CD8-positive, alpha-beta memory T cell (primary cell): ENCODE measurements at places on chromosomes 2 and 18.
A peak's percentile ranks its signal among the peaks of the same experiment; 100 is the strongest.

GRCh38 chr2:160390544-160391455 lies 102.8 kb downstream of the RBMS1 start:
- no peak for DNase-seq

- no peak for DNase-seq
These were observed 275.1 kb downstream of the CDH20 start for GRCh38 chr18:61608316-61608715.

DNA sequence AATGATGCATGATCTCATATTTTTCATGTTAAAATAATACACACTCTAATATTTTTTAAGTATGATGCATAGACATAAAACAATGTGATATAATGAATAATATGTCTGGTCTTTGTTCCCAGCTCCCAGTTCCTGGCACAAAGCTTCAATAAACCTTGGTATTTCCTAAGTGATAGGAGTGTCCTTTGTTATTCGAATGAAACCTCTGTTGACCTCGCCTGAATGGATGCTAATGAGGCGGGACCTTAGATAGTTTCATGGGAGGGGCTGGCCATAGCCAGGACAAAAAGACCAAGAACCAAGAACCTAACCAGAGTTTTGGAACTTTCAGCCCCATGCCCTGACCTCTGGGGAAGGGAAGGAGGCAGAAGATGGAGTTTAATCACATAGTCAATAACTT lies 257.7 kb upstream of the COPS8 start:
- DNase-seq = no peak

DNA sequence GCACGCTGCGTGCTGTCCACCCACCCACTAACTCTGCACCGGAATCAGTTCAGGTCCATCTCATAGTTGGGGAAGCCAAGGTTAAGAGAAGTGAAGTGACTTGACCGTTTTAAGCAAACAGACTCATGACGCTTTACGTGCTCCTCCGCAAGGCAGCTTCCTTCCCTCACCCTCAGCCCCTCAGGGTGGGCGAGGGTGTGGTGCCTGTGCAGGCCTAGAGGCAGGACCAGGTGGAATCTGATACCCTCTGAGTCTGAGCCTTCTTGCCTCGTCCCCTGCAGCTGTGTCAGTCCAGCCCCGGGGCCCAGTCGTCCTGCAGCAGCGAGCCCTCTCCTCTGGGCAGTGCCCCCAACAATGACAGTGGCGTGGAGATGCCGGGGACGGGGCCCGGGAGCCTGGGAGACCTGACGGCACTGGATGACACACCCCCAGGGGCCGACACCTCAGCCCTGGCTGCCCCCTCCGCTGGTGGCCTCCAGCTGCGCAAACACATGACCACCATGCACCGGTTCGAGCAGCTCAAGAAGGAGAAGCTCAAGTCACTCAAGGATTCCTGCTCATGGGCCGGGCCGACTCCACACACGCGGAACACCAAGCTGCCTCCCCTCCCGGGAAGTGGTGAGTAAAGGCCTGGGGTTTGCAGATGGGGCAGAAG lies 250.5 kb downstream of the GLI2 start:
- no peak for DNase-seq

- no peak for DNase-seq
These were observed 40.7 kb downstream of the TEX44 start for GRCh38 chr2:231633241-231633976.

DNA sequence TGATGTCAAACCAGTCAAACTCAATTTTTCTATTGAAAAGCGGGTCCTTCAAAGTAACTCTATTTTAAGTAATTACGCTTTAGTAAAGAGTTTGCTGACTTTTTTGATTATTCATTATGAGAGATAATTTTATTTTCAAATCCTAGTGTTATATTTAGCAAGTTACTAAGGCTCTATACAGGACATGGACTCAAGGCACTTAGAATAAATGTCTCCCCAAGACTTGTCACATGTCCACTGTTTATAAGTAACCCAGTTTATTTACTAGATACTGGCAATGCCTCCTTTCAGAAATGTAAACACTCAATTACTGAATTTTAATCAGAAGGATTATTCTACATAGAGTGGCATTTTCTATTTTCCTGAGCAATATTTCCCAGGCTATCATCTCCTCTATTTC lies 638.1 kb downstream of the ERBB4 start:
- DNase-seq = no peak

DNA sequence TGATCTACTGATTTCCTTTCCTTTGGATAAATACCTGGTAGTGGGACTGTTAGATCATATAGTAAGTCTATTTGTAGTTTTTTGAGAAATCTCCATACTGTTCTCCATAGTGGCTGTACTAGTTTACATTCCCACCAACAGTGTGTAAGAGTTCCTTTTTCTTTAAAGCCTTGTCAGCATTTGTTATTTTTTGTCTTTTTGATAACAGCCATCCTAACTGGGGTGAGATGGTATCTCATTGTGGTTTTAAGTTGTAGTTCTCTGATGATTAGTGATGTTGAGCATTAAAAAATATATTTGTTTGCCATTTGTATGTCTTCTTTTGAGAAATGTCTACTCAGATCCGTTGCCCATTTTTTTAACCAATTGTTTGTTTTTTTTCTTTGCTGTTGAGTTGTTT lies 33.9 kb upstream of the EPG5 start:
- no peak for DNase-seq

DNA sequence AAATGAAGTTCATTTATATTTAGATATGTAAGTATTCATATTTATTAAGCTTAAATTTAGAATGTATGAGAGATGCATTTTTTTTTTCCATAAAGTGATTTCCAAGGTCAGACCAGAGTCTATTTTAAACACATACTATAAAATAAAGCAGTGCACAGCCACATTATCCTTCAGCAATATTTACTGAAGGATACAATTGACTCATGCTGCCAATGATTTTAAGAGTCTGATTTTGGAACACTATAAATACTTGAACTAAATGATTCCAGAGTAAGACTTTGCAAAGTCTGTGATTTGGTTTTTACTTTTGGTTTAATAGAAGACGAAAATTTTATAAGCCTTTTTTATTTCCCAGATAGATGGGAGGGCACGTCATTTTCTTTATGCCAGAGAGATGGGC lies 107.1 kb downstream of the EPHA4 start:
- DNase-seq = no peak

DNA sequence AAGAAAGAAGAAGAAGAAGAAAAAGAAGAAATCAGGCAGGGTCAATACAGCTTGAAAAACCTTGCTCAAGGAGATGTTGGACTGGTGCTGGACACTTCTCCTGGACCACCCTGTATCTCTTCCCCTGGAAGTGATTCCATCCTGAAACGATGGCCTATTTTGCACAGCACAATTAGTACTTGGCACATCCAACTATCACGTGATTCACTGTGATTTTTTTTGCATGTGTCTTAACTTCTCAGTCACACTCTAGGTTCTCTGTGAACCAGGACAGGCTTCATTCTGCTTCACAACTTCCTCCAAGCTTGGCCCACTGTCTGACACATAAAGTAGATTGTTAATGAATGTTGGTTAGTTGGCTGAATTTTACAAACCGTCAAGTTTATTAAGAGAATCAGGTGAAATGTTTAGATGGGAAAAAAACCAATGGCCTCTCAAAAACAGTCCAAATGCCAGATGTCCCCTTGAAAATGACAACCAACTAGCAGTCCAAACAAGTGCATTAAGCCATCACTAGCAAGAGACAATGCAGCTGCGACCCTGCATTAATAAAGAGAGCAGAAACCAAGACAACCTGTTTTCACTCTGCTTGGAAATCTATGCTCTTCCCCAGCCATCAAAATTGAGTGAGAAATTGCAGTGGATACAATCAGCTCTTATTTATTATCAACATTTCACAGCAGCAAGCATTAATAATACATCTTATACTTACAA lies 300.0 kb upstream of the CHAC2 start:
- DNase-seq = no peak

GRCh38 chr2:199344012-199344411 lies 113.7 kb downstream of the SATB2 start:
- no peak for DNase-seq

DNA sequence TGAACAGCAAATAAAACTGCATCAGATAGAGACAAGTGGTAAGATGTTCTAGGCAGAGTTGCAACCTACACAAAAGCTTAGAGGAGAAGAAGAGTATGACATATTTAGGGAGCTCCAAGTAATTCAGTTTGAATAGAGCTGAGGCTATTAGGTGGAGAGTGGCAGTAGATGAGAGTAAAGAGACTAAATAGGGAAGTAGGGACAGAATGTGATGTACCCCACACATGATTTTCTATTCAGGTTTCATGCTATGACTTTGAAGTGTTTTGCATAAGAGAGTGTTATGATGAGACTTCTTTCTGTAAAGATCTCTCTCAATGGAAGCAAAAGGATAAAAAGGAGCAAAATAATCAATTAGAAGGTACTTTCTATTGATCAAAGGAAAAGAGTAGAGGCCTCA lies 206.8 kb upstream of the ERBB4 start:
- DNase-seq = no peak

GRCh38 chr2:46371854-46372253 lies 74.6 kb downstream of the EPAS1 start:
- DNase-seq = no peak

DNA sequence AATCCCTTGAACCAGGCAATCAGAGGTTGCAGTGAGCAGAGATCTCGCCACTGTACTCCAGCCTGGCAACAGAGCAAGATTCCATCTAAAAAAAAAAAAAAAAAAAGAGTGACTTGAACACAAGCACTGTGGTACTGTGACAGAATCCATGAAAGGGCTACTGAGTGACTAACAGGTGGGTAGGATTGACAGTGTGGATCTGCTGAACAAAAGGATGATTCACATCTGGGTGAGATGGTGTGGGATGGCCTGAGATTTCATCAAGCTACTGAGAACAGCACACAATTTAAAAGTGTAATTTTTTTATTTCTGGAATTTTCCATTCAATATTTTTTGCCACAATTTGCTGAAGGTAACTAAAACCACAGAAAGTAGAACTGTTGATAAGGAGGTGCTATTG lies 13.3 kb upstream of the SP3 start:
- DNase-seq = no peak

GRCh38 chr2:233802132-233802815 lies 24.1 kb downstream of the MROH2A start:
- DNase-seq = peak; percentile 10

GRCh38 chr2:62042944-62043343 lies 137.5 kb downstream of the COMMD1 start:
- DNase-seq = no peak

DNA sequence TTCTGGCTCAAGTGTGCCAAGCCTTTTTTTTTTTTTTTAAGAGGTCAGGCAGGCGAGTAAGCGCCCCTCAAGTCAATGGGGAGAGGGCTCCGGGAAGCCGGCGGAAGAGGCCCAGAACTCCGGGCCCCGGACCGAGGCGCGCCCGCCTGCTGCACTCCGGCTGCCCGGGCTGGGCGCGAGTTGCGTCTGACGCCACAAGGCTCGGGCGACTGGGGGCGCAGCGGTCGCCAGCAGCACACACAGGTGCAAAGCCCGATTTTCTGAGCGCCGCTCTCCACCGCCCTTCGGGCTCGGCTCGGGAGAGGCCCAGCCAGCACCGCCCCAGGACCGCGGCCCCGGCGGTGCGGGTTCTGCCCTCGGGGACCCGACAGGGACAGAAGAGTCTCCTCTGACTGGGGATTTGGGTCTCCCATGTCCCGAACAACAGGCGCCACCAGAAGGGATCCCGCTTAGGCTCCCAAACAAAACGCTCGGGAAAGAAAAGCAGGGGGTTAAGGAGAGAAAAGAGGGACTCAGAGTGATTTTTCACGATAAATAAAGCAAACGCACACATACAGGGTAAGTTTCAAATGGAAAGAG lies 787 bp downstream of the ERBB4 start:
- no peak for DNase-seq

DNA sequence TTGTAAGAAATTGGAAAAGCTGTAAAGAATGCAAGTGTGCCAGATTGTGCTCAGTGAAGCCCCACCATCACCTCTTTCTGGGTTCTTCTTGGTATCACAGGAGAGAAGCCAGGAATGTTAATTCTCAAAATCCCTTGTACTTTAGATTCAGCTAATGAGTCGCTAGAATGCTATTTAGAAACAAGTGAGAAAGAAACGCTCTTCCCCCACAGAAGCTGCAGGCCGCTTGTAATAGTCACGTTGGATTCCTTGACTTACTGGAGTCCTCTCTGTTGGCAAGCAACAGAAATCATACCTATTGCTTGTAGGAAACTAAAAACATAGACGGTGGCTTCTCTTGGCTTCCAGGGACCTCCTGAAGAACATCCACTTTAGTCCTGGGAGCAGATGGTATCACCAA lies 375.6 kb upstream of the LRATD1 start:
- no peak for DNase-seq

DNA sequence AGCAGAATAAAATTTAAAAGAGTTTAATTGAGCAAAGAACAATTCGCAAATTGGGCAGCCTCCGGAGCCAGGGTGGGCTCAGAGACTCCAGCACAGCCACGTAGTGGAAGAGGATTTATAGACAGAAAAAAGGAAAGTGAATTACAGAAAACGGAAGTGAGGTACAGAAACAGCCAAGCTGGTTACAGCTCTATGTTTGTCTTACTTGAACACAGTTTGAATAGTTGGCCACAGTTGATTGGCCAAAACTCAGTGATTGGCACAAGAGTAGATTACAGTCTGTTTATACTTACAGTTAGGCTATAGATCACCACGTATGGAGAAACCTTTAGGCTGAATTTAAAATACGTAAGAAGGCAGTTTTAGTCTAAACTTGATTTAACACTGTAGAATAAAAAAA lies 78.8 kb upstream of the NEDD4L start:
- no peak for DNase-seq

DNA sequence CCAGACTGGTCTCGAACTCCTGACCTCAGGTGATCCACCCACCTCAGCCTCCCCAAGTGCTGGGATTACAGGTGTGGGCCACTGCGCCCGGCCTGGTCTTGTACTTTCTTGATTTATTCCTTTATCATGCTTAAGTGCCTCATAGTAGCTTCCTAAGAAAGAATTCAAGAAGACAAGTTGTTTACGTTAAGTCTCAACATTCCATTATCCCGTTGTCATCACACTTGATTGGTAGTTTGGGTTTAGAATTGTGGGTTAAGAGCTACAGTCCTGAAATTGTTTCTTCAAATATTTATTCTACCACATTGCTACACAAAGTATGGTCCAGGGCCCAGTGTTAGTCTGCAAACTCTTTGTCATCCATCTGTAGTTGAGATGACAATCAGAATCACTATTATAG lies 194.0 kb downstream of the VWC2L start:
- no peak for DNase-seq

- DNase-seq = no peak
These were observed 158.5 kb downstream of the NCK2 start for GRCh38 chr2:105903051-105903674.

DNA sequence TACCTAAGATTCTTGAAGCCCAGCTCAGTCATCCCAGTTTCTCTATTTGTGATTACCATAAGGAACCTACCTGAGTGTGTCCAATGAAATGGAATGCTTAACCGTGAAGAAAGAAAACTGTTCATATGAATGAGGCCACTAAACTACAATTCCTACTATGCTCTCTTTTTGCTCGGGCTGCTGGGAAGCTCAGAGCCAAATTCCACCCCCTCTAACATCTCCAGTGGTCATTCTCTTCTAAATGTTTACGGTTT lies 8.3 kb downstream of the MYCN start:
- no peak for DNase-seq

DNA sequence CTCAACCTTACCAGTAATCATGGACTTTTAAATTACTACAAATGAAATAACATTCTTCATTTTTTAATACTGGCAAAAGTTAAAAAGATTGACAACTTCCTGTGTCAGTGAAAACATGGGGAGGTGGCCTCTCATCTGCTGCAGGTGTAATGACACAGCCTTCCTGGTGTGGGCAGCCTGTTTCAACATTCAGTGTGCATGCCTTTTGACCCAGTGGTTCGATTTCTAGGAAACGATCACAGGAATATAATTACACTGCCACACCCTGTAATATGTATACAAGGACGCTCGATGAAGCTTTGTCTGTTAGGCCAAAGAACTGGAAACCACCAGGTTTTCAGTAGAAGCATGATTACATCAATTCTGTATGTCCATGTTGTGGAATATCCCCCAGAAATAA lies 68.7 kb downstream of the MTHFD2 start:
- DNase-seq = peak; percentile 26
